ENCODE measurements at places on chromosomes 7 and 10. TPM values are rescaled to one million over a fixed set of nuclear protein-coding genes. Genes with fewer than 3 reads are reported as not detected.

OR13A1 gene
- total RNA-seq: under 0.01 TPM

LRIT1 gene
- total RNA-seq: not detected

AKR1E2 gene
- 29.2 TPM for total RNA-seq

NME8 gene
- not detected for total RNA-seq

GHITM gene
- total RNA-seq: 241 TPM

SFTPA1 gene
- not detected for total RNA-seq

MOGAT3 gene
- total RNA-seq: not detected

EMX2 gene
- 0.48 TPM for total RNA-seq

CCNY gene
- total RNA-seq: 49.4 TPM

PKD2L1 gene
- not detected for total RNA-seq

TFR2 gene
- 1.3 TPM for total RNA-seq

SH2D4B gene
- under 0.01 TPM for total RNA-seq

WNT16 gene
- total RNA-seq: not detected

PCLO gene
- 0.48 TPM for total RNA-seq

NPTX2 gene
- total RNA-seq: not detected

FFAR4 gene
- not detected for total RNA-seq

IGFBP1 gene
- 0.24 TPM for total RNA-seq

TASOR2 gene
- 83.4 TPM for total RNA-seq

COL17A1 gene
- 856 TPM for total RNA-seq

PDLIM1 gene
- total RNA-seq: 29.8 TPM

Measured in tracheal epithelial cell (primary cell).